Neural progenitor cell (in vitro differentiated cells): ENCODE measurements at places on chromosomes 3 and 15. TPM values are rescaled to one million over a fixed set of nuclear protein-coding genes. Genes with fewer than 3 reads are reported as not detected.

DNA sequence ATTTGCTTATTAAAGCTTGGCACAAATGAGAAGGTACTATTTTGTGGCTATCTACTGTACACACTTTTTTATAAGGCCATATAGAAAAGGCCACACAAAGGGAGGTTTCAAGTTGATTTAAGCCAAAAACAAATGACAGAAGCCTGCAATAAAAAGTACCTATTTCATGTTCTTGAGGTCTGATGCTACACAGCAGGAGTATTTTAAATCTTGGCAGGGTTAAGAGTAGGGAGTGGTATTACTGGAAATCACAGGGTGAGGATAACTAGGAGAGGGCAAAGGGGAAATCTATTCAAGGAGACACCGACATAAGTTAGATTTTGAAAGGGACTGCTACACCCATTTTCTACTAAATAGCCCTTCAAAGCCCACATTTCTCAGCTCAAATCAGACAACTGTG, 146.2 kb downstream of the GREM1 start:
- H3K27ac ChIP-seq: no peak overlapping the region

DNA sequence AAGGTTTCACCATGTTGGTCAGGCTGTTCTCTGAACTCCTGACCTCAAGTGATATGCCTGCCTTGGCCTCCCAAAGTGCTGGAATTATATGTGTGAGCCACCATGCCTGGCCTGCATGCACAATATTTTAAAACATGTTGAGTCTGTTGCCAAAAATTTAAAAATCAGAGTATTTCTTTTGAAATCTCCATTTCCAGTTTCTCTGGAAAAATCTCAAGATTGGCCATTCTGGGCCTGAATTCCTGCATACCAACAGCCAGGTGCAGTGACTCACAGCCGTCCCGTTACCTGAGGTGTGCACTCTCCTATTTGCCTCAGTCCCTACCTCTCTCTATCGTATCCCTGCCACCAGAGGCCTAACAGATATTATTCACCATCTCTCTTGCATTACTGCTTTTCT, 15.0 kb upstream of the COPG1 start:
- no peak for DNase-seq
- no peak overlapping the region for H3K27ac ChIP-seq
- no peaks in the 10 kb centered on the region for H3K4me1 ChIP-seq
- H3K27me3 ChIP-seq: no peaks in the 10 kb centered on the region
- H3K4me3 ChIP-seq: no peak overlapping the region

- no peaks in the 10 kb centered on the region for H3K36me3 ChIP-seq
- no peaks in the 10 kb centered on the region for H3K4me1 ChIP-seq
- no peaks in the 10 kb centered on the region for H3K27me3 ChIP-seq
- no peak overlapping the region for H3K27ac ChIP-seq
- no peak overlapping the region for H3K4me3 ChIP-seq
Observed at GRCh38 chr3:192855434-192855833, 62.2 kb downstream of the MB21D2 start.

DNA sequence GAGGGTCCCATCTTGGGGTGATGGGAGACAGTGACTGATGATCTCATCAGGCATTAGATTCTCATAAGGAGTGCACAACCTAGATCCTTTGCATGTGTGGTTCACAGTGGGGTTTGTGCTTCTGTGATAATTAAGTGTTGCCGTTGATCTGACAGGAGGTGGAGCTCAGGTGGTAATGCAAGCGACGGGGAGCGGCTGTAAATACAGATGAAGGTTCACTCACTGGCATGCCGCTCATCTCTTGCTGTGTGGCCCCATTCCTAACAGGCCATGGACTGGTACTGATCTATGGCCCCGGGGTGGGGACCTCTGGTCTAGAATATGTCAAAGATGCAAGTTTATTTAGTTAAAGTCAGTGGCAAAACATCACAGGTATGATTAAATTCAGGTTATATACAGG, 8.7 kb downstream of the MEF2A start:
- no peak for DNase-seq
- H3K4me3 ChIP-seq: no peak overlapping the region
- peaks cover 16% of the 10 kb centered on the region for H3K4me1 ChIP-seq
- no peaks in the 10 kb centered on the region for H3K36me3 ChIP-seq

DNA sequence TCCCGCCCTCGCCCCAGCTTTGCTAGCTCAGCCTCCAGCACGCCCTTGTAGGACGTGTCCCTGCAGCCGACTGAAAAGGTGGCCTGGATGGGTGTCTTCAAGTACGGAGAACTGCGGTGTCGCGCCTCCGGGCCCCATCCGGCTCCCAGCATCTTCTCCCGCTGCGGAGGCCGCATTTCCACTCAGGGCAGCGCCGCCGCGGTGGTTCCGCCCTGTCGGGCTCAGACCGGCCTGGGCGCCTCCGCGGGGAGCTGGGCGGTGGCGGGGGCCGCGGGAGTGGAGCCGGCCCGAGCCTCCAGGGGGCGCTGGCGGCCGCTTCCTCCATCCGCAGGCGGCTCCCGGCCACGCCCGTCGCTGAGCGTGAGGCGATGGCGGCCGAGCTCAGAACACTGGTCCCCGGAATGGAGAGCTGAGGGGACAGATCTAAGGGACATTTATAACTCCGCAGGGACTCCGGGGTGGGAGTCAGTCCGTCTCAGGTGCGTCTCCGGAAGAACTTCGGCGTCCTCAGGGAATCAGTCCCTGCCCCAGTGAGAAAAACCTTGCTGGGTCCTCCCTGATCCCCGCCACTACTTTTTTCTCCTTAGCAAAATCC, 13.6 kb upstream of the SMCO1 start:
- peaks cover 26% of the 10 kb centered on the region for H3K27me3 ChIP-seq
- DNase-seq: peak; percentile 88
- H3K27ac ChIP-seq: no peak overlapping the region

The UTS2B gene
- total RNA-seq: not detected in 2 replicates

DNA sequence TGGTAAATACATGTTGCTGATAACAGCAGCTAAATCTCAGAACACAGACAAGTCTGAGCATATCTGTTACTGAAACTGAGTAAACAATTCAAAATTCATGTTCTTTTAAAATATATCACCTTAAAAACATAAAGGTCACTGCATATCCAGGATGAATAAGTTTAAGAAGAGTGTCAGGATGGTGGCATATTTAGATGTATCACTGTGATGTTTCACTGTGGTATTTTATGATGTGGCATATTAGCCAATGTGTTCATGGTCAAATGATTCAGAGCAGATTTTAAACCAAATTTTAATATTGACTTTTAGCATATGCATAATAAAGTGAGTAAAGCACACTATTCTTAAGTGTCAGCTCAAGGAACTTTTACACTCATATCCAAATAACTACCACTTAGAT, 346.4 kb upstream of the DPPA4 start:
- no peak for DNase-seq
- no peak overlapping the region for H3K27ac ChIP-seq
- no peaks in the 10 kb centered on the region for H3K27me3 ChIP-seq
- H3K36me3 ChIP-seq: no peaks in the 10 kb centered on the region
- H3K4me1 ChIP-seq: no peaks in the 10 kb centered on the region

- H3K36me3 ChIP-seq: no peaks in the 10 kb centered on the region
- H3K4me3 ChIP-seq: no peak overlapping the region
- DNase-seq: no peak
- no peak overlapping the region for H3K27ac ChIP-seq
Observed at GRCh38 chr3:126481808-126482502, 6.3 kb upstream of the ZXDC start.

The TIMP4 gene
- 0.07 and 0.15 TPM in 2 replicates for total RNA-seq

- DNase-seq: no peak
- no peak overlapping the region for H3K4me3 ChIP-seq
Observed at GRCh38 chr3:65714134-65714533, 324.6 kb downstream of the MAGI1 start.

DNA sequence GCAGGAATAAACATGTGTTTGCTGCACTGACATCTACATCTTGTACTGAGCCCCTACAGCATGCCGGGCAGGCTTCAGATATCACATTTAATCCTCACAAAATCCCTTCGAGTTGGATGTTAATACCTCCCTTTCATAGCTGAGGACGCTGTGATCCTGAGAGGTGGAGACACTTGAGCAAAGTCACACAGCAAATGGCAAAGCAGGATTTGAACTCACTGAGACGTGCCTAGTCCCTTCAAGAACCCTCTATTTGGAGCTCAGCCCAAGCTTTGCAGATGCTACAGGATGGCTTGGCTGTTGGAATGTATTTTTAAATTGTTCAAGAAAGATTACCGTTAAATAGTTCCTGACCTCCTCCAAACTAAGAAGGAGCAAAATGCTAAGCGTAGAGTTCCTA, 64.6 kb upstream of the SLC6A6 start:
- DNase-seq: no peak
- no peak overlapping the region for H3K27ac ChIP-seq
- no peaks in the 10 kb centered on the region for H3K36me3 ChIP-seq
- H3K4me3 ChIP-seq: no peak overlapping the region
- no peaks in the 10 kb centered on the region for H3K27me3 ChIP-seq

DNA sequence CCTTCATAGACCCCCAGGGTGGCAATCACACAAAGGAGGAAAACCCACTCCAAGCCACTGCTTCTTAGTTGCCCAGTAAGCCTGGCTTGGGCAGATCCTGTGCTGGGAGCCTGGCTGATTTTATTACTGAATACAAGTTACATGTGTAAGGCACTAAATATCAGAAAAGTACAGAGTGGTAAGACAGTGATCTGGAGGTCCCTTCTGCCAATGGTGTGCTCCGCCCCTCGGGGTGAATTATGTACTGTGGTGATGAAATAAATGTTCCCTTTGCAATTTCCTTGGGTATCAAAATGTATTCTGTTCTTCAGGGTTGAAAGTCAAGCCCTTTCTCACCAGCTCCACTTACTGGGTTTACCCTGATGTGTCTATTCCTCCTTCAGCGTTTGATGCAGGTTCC, 38.8 kb downstream of the EID1 start:
- no peak overlapping the region for H3K4me3 ChIP-seq
- no peaks in the 10 kb centered on the region for H3K4me1 ChIP-seq
- no peak for DNase-seq
- H3K27me3 ChIP-seq: no peaks in the 10 kb centered on the region
- H3K36me3 ChIP-seq: no peaks in the 10 kb centered on the region

GRCh38 chr3:108328821-108329486, 32.6 kb downstream of the HHLA2 start:
- no peaks in the 10 kb centered on the region for H3K4me1 ChIP-seq
- H3K4me3 ChIP-seq: no peak overlapping the region
- no peaks in the 10 kb centered on the region for H3K36me3 ChIP-seq

- DNase-seq: no peak
- no peaks in the 10 kb centered on the region for H3K4me1 ChIP-seq
- no peak overlapping the region for H3K27ac ChIP-seq
- no peaks in the 10 kb centered on the region for H3K27me3 ChIP-seq
- no peaks in the 10 kb centered on the region for H3K36me3 ChIP-seq
Observed at GRCh38 chr15:88658972-88659931, 20.4 kb downstream of the ISG20 start.

GRCh38 chr3:31567036-31567435, 34.3 kb downstream of the STT3B start:
- no peaks in the 10 kb centered on the region for H3K27me3 ChIP-seq
- H3K4me1 ChIP-seq: peaks cover 14% of the 10 kb centered on the region
- no peak overlapping the region for H3K27ac ChIP-seq
- DNase-seq: peak; percentile 53

- DNase-seq: no peak
- H3K27me3 ChIP-seq: no peaks in the 10 kb centered on the region
- H3K27ac ChIP-seq: no peak overlapping the region
- H3K4me3 ChIP-seq: no peak overlapping the region
- no peaks in the 10 kb centered on the region for H3K4me1 ChIP-seq
- H3K36me3 ChIP-seq: no peaks in the 10 kb centered on the region
Observed at GRCh38 chr3:157574531-157574930, 71.3 kb upstream of the VEPH1 start.

The COL7A1 gene
- total RNA-seq: 3.0 and 13.3 TPM in 2 replicates
